ENCODE measurements at places on chromosomes 7 and 10.

DNA sequence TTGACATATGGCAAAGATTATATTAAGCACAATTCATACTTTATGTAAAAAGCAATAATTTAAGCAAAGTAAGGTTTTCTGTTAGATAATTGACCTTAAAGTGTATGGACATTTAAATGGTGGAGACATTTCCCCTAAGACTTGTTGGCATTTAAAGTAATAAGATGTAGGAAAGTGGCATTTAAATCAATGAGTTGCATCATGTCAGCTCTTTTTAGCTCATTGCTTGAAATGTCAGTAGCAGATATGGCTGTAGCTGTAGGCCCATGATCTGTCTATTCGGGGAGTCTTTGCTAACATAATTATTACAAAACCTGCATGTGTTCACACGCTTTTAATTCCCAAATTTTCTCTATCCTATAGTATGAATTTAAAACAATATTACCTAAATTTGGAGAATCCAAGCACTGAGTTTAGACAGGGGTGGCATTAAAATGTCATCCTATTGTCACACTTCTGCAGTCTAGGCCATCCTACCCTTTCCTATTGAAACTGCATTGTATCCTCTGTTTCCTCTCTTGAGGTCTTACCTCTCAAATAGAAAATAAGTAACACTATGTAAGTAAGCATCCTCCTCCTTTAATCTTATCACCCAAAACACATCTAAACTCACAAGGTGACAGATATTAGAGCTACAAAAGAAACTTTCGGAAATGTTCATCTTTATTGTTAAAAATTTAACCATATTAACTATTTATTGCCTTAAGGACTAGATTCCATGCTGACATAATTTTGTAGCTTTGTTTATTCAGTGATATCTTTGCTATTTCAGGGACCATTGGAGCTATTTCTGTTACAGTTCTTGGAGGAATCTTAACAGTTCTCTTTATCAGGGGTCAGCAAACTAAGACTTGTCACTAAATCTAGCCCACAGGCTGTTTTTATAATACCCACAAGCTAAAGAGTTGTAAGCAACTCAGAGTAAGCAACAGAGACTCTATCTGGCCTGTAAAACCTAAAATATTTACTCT is 91.2 kb downstream of the LCOR start:
- DNase-seq, result no peak

GRCh38 chr10:11525503-11525902 is 85.9 kb downstream of the USP6NL start:
- no peak for DNase-seq

DNA sequence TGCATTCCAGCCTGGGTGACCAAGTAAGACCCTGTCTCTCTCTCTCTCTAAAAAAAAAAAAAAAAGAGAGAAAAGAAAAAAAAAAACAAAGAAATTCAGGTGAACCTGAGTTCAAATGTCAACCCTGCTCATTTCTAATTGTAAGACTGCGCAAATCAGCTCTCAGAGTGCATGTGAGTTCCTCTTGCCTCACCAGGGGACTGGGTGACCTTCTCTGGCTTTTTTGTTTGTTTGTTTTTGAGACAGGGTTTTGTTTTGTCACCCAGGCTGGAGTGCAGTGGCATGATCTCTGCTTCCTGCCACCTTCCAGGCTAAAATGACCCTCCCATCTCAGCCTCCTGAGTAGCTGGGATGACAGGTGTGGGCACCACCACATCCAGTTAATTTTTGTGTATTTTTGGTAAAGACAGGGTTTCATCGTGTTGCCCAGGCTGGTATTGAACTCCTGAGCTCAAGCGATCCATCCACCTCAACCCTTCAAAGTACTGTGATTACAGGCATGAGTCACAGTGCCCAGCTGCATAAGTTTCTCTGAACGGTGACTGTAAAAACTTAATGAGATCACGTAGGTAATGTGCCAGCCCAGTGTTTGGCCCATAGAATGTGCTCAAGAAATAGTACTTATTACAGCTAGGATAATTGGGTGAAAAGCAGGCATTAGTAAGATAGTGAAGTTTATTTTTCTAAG is 45.3 kb upstream of the BAMBI start:
- DNase-seq, result no peak

GRCh38 chr10:60270426-60270825 is 119.2 kb downstream of the ANK3 start:
- no peak for DNase-seq

DNA sequence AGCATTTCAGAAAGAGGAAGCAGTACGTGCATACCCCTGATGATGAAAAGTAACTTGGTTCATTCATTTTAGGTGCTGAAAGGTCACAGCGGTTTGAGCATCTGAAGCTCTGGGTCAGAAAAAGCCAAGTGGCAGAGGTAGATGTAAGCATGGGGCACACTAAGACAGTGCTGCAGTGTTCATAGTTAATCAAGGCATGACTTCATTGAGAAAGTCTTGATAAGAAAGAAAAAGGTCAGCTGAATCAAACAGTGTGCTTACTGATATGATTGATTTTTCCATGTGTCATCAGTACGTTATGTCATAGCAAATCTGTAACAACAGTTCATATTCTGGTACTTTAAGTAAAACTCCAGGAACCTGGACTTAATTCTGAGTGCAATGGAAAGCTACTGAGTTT is 107.7 kb upstream of the PCLO start:
- no peak for DNase-seq

DNA sequence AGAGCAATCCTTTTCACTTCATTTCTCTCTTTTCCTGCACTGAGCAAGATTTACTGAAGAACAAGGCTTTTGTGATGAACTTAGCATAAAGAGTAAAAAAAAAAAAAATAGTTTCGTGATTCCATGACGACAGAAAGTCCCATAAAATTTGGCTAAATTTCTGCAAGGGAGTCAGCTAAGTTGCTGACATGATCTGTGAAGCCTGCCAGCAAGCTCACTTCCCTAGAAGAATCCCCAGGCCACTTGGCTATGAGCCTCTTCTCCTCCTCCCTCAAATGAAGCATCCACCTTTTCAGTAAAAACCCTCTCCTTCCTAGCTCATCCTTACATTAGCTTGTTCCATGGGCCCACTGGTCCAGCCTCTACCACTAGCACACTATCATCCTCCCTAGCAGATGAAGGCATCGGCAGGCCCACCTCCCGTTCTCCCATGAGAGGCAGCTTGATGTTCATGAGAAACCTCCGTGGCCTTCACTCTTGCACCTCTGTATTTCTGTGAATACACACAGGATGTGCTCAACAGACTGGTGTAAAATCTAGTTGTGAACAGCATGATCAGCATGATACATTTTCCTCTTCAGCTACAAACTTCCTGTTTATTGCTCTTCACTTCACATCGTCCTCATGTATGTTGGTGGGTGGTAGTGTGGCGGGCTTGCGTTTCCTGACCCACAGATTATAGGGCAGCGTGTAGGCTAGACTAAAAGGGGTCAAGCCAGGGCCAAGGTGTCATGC is 30.9 kb downstream of the GIMAP8 start:
- no peak for DNase-seq

DNA sequence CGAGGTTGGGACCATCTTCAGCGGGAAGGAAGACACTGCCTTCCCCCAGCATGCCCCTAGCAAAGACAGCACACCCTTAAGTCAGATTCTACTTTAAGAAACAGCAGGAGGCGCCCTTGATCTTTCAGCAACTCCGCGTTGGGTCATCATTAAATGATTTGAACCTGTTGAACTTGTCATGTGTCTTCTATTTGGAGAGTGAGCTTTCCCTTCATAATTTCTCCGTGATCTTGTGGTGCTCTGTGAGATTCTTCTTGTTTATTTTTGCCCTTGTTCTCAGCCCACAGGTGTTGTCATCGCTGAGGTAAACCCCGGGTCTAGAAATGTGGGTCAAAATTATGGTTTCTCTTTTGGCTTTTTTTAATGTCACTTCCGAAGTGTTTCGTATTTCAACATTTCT is 49.5 kb upstream of the PITRM1 start:
- DNase-seq, result peak; percentile 26

DNA sequence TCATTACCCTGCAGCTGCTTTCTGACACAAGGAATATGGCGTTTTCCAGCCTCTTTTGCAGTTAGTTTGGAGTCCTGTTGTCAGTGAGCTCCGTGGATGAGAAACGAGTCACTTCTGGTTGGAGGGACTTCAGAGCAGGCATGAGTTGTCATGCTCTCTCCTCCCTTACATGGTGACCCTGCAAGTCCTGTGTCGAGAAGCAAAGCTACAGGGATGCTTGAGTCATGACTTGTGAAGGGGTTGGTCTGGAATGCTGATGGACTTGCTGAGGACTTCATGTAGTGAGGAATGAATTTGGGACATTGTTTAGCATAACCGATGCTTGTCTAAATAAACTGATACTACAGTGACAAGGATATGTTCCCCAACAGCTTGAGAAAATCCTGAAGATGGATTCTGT is 108.8 kb downstream of the ADCYAP1R1 start:
- DNase-seq, result no peak

DNA sequence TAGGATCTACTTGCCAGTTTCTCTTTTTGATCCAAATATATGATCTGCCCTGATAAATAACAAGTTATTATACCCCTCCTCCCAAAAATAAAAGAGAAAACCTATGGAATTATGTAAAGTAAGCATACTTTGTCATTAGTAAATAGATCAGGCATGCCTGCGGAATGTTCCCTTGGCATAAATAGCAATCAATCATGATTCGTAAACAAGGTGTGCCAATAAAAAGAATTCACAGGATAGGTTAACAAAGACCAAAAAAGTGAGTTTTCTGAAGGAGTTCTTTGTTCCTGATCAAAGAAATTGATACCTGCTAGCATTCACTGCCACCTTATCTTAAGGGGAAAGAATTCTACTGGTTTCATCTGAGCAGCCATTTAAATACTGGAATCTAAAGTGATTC is 11.9 kb downstream of the ITGB1 start:
- no peak for DNase-seq

- no peak for DNase-seq
These were observed 224.8 kb downstream of the BBS9 start for GRCh38 chr7:33354201-33354600.

DNA sequence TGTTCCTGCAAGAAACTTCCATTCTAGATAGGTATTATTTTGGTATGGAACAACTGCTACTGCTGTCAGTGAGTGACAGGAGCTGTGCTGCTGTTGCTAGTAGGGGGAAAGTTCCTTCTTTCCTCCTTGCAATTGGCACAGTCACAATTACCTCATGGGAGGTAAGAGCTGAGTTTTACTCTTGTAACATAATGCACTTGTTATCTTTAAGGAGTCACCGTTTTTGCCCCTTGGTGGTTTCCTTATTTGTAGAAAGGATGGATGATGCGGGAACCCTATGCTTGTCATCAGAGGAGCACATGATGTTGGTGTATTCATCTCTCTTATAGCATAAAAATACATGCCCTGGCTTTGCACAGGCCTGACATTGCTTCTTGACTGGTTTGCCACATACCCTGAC is 234.7 kb upstream of the NPY start:
- no peak for DNase-seq

DNA sequence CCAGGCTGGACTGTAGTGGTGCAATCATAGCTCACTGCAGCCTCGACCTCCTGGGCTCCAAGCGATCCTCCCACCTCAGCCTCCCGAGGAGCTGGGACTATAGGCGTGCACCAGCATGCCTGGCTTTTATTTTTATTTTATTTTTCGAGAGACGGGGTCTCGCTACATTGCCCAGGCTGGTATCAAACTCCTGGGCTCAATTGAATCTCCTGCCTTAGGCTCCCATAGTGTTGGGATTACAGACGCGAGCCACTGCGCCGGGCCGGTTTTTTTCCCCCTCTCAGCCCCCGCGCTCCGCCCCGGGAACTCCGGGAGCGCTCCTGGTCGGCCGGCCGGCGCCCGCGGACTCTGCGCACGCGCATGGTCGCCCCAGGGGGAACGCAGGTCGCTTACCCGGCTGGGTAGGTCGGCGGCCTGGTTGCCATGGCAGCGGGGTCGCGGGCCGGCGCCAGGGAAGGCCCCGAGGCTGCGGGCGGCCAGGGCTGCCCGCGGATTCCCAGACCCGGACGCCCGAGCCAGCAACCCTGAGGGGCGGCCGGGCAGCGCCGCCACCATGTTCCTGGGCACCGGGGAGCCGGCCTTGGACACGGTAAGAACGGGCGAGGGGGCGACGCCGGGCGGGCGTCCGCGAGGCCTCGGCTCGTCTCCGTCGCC is at the start of gene IQCE:
IQCE (plus strand) TSS at position 351 of the 654 bp plus-strand sequence; CDS start at position 554, 203 bp downstream.
- peak; percentile 96 for DNase-seq
